ENCODE measurements at places on chromosomes 1 and 21.

GRCh38 chr1:9823943-9824701 lies at the start of gene CLSTN1:
Gene CLSTN1 (minus strand): TSS chr1:9823965. CDS start chr1:9823733, 232 bp downstream.
- peak; percentile 78 for DNase-seq

- DNase-seq = no peak
These were observed 29.2 kb downstream of the DNASE2B start for GRCh38 chr1:84427250-84428188.

DNA sequence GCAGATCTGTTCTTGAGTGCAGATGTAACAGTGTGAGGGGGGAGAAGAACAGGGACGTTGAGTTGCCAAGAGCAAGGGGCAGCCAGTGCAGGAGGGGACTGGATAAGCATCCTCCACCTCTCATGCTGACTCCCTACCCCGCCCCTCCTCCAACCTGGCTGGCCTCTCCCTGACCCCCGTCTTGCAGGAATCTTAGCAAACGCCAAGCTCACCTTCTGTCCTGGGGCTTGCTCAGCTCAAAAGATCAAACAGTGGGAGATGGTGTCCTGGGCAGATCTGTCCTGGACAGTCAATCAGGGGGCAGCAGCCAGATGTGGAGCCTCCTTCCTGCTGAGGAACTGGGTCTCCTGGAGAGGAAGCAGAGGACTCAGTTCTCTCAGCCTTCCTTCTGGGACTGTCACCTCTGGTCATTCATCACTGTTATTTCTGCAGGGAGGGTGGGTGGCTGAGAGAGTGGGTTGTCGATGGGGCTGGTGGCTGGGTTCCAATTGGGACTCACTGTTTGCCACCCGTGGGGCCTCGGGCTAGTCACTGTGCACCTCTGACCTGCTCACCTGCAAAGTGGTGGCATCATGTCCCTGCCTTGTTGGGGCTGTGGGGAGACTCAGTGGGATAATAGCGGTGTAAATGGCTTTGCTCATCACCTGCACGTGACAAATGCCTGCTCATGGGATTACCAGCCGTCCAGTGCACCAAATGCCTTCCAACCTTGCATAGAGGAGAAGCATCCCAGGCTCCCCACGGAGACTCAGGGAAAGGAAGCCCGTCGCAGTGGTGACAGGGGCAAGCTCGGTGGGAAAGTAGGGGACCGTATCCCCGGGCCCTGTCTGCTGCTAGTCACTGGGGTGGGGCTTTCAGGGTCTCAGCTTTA lies 154.4 kb downstream of the PTPRU start:
- DNase-seq = no peak

DNA sequence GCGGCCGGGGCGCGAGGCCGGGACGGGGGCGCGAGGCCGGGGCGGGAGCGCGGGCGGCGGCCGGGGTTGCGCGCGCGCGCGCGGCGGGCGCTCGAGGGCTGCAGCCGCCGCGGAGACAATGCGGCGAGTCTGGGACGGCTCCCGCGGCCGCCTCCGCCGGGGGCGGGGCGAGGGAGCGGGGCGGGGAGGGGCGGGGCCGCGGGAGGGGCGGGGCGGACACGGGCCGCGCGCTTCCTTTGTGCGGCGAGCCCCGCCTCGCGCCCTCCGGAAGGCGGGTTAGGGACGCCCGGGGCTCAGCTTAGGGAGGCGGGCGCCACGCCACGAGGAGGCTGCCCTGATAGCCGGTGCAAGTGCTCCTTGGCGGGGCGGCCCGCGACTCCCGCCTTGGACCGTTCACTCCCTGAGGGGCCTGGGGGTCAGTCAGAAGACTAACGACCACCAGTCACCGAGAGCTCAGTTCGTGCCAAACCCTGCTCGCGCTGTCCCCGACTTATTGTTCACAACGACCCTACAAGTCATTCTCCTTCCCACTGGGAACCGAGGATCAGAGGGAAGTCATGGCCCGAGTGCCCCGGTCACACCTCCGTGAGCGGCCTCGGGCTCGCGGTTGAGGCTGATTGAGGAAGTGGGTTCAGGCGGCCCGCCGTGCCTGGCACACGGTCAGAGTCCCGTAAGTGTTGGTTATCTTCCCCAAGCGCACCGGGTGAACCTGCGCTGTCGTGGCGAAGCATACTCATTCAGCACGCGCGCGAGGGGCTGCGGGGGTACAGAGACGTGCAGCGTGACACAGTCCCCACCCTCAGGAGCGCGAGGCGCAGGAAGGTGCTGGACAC lies 29.1 kb upstream of the A3GALT2 start:
- DNase-seq = peak; percentile 97

GRCh38 chr1:76419603-76420002 lies 345.1 kb downstream of the ST6GALNAC3 start:
- DNase-seq = no peak

- DNase-seq = no peak
These were observed 60.7 kb downstream of the NFASC start for GRCh38 chr1:204931313-204931712.

DNA sequence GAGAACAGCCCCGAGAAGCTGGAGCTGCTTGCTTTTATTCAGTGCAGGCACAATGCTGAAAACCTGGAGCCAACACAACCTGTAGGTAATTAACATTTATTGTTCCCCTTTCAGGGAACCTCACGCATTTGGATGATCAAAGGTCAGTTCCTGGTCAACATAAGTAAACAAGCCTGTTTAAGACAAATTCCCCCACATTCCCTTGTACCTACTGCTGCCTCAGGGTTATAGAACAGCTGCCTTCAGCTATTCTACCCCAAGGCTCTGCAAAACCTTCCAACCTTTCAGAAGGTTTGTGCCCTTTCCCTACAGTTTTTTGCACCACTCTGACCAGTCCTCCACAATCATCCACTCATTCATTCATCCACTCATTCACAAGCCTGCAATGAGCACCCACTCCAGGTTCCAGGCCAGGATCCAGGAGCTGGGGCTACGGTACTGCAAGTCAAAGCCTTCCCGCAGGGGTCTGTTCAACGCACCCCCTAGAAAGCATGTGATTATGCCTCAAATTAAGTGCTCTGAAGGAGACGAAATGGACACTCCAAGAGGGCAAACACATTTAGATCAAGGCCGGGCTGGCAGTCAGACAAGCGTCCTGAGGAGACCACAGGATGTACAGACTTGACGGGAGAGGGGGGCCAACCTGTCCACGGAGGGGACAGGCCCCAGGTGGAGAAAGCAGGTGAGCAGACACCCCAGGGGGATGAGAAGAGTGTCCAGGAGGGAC lies 683.9 kb downstream of the MATN1 start:
- no peak for DNase-seq

- DNase-seq = no peak
These were observed 5.5 kb downstream of the RCC2 start for GRCh38 chr1:17434016-17434415.

DNA sequence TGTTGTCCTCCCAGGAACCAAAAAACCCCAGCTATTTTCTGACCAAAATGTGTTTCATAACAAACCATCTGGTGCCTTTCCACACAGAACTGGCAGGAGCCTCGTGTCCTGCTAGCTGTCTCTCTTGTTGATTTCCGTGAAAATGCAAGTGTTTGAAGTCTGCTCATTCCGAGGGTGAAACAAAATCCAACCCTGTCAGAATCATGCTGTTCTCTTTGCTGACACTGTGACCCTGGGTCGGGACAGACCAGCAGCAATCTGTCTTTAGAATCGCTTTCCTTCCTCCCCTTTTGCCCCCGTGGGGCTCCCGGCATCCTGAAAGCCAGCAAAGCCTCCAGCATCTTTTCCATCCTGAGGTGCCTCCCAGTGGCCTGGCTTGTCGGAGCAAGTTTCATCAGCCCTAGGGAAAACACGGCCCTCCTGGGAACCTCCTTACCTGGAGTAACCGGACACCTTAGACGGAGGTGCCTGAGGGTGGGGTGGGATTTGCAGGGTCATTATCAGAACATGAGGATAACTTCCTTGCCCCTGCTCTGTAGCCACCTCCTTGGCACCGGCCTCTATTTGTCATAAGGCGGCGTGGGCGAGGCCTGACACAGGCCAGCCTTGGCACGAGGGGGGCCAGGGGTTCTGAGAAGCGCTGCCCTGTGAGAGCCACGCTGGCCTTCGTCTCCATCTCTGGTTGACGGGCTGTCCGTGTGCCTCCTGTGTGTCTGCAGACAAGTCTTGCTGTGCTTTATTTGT lies 24.9 kb downstream of the LDLRAP1 start:
- no peak for DNase-seq

GRCh38 chr1:51960262-51960661 lies 30.2 kb downstream of the RAB3B start:
- no peak for DNase-seq

DNA sequence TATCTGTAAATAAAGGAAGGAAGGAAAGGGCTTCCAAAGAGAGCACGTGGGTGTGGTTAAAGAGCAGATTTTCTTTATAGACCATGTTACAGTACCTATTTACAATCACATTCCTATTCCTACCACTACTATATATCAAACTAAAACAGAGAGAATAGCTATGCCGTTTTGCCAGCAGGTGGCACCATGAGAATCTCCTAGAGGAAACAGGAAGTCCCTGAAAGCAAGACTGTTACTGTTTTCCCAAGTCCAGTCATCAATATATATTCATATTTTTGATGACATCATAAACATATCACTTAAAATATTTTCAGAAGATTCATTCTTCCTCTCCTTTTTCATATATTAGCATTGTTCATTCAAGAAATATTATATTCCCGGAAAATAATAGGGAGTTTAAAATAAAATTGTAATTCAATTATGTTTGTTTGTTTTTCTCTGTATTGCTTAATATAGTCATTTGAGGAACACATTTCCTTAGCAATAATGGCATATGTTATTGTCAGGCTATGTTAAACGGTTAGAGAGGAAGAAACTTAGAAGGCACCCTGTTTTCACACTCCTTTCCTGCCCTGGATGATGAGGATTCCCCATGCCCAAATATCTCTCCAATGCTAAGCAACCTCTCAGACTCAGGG lies 6.6 kb downstream of the CCDC190 start:
- DNase-seq = peak; percentile 83

- DNase-seq = peak; percentile 94
These were observed 29.6 kb downstream of the ACOT11 start for GRCh38 chr1:54577612-54578011.

DNA sequence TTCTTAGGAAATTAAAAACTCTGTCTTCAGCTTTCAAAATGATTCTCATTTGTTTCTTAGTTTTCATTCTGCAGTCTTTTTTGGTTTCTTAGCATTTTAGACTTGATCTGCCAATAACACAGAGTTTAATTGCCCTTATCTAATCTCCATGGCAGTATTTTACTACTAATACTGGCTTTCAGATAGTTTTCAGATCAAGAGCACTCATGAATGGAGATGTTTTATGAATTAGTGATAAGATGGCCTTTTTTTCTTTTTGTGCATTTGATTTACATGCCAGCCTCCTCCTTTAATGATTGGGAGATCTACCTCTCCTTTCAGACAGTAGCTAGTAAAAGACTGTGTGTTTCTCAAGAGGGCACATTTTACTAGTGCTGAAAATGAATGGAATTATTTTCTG lies 5.6 kb downstream of the MIA3 start:
- DNase-seq = no peak

DNA sequence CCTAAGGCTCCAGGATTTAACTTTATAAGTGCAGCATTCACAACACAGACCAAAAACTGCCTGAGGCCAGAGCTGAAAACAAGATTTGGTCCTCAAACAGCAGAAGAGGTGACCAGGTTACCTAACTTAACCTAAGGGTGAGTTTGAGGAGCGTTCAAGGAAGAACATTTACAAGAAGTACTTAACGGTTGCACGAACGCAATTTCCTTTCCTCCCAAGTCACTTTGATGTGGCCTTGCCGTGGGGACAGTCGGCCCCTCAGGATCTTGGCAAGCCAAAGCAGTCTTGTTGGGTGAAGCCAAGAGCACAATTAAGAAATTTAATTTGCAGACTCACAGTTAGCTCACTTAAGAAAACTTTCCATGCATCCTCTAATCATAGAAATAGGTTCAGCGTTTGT lies 202.6 kb upstream of the COA6 start:
- no peak for DNase-seq

DNA sequence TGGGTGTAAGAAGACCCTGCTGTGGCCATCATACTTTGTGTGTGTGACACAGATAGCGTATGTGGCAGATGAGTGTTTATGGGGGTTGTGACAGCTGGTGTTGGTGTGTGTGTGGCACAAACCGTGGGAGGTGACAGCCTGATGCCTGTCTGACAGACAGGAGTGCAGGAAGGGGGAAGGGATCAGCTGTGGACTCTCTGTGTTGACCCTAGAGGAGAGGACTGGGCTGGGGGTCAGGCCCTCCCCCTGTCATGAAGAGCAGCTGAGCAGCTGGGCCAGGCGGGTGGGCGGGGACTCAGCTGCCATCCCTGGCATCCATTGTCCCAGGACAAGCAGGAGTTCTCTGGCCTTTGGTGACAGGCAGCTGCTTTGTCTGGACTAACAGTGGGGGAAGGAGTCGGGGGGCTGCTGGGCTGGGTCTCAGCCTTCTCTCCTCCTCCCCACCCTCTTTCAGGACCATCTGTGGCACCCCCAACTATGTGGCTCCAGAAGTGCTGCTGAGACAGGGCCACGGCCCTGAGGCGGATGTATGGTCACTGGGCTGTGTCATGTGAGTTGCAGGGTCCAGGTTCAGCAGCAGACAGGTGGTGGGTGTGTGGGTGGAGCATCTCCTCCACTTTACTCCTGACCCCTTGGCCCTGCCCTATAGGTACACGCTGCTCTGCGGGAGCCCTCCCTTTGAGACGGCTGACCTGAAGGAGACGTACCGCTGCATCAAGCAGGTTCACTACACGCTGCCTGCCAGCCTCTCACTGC lies 2.3 kb downstream of the PLK3 start:
- peak; percentile 41 for DNase-seq

- DNase-seq = no peak
These were observed 1.3 kb downstream of the DYRK3 start for GRCh38 chr1:206636671-206637070.

GRCh38 chr1:223748405-223748772 lies 36.0 kb downstream of the CAPN2 start:
- DNase-seq = peak; percentile 68

GRCh38 chr1:1116701-1117468 lies 996 bp upstream of the C1orf159 start:
- peak; percentile 11 for DNase-seq

DNA sequence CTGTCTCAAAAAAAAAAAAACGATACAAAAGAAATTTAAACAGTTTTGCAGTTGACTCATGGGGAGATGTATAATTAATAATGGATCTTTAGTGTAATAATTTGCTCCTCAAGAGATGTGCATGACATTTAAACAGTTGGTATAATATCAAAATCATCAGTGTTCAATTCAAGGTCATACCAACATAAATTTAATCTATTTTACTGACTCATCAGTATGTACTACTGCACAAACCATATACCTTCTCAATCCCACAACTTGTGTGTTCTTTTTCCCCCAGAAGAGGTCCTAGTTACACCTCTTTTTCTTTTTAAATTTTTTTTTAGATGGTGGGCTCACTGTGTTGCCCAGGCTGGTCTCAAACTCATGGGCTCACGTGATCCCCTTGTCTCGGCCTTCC lies 23.6 kb downstream of the CDKN2C start:
- DNase-seq = no peak

DNA sequence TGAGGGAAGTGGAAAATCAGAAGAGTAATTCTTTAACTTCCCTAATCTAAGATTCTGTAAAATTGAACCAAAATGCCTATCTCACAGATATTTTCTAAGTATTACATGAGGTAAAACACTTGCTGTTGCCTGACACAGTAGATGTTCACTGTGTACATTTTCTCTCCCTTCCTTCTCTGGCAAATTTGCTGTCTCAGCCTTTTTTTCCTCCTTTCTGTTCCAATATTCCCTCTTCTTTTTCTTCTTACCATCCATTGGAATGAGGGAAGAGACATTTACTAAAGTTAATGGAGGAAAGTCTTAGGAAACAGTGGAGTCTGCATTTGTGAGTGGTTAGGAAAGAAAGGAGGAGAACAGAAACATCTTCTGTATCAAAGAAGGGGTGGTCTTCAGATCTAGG lies 239.9 kb downstream of the ZP4 start:
- no peak for DNase-seq

- DNase-seq = no peak
These were observed 52.7 kb downstream of the AGPAT3 start for GRCh38 chr21:43917515-43918384.

- DNase-seq = no peak
These were observed 83.1 kb downstream of the VWA5B1 start for GRCh38 chr1:20373764-20374163.

All from suppressor macrophage (primary cell).